ENCODE measurements at places on chromosomes 12 and 14.
A peak's percentile ranks its signal among the peaks of the same experiment; 100 is the strongest.

GRCh38 chr12:28089338-28089737 lies 100.9 kb upstream of the CCDC91 start:
- no peak for DNase-seq

DNA sequence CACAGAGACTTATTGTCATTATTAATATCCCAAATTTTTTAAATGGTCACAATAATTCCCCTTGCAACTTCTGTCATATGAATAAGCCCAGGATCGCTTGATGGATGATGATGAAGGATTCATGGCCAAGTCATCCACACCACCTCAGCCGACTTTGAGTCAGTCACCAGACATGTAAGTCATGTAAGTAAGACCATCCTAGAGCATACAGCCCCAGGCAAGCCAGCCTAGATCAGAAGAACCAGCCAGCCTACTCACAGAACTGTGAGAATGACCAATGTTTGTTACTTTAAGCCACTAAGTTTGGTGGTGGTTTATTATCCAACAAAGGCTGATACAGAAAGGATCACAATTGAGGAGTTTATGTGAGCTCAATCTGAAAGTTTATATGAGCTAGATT lies 341.8 kb downstream of the NRXN3 start:
- DNase-seq, result no peak

DNA sequence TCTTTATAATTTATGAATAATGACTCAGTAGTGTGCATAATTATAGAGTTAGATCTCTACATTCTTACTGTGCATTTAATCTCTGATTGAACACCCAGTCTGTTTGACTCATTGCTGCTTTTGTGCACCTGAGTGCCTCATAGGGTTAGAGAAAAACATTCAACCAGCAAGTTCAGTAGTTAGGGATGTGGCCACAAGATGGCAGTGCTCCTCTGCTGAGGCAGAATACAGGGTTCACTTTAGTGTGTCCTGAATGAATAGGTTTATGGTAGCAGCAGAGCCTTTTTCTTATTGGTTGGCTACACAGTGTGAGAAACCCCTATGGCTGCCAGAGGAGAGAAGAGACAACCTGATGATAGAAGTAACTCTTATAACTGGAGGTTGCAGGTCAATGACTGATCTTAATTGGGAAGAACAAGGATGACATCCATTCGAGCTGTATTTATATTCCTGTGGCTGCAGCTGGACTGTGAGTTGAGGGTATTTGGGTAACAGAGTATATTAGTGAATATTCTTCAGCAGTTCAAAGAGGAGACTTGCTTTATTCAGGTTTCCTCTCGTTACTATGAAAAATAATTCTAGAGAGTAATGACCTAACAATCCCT lies 194.9 kb upstream of the OR4E1 start:
- DNase-seq, result peak; percentile 51

- DNase-seq, result no peak
These were observed 2.3 kb downstream of the NPAS3 start for GRCh38 chr14:32940711-32941667.

GRCh38 chr14:64692986-64693809 lies 11.0 kb upstream of the PLEKHG3 start:
- DNase-seq, result no peak

DNA sequence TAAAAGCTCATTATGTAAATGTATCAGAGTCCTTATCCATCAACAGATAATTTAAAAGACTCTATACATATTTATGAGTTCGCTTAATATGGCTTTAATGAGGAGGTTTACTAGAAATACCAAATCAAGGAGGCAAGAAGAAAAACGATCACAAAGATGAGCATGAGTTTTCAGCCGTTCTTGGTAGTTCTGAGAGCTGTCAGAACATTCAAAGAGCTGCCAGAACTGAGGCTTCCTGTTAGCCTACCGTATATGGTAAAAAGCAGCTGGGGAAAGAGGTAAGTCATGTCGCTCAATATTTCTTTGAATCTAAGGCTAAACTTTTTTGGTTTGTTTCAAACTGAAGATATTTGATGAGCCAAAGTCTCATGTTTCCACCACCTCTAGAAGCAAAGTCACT lies 115.3 kb upstream of the PLXNC1 start:
- no peak for DNase-seq
